Stimulated activated CD4-positive, alpha-beta T cell treated with anti-CD3 and anti-CD28 coated beads, Interleukin-15, amount 100 ng/mL, for 48 hours (primary cell): ENCODE measurements at places on chromosomes 1 and 21.

- DNase-seq, result no peak
These were observed 41.3 kb downstream of the ZBTB18 start for GRCh38 chr1:244092293-244092963.

- DNase-seq, result no peak
These were observed 4.1 kb upstream of the TAGLN2 start for GRCh38 chr1:159929155-159930051.

DNA sequence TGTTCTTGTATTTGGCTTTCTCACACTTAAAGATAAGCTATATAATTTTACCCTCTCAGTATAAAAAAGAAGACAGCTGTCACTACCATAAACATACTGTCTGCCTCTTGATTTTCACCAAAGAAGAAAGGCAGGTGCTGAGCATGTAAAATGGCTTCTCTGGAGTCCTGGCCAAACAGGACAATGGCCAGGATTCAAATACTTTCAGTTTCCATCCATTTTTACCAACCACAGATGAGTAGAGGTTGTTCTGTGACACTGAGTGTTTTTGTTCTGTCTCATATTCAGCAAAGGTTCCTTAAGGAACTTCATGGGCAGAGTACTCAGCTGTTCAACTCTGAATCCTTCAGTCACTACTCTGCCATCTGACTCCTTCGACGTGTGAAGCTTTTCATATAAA lies 29.4 kb upstream of the RAB3GAP2 start:
- DNase-seq, result no peak

- no peak for DNase-seq
These were observed 4.4 kb downstream of the ACBD3 start for GRCh38 chr1:226181996-226182714.

- no peak for DNase-seq
These were observed 355.9 kb downstream of the PTPRU start for GRCh38 chr1:29592261-29592615.

DNA sequence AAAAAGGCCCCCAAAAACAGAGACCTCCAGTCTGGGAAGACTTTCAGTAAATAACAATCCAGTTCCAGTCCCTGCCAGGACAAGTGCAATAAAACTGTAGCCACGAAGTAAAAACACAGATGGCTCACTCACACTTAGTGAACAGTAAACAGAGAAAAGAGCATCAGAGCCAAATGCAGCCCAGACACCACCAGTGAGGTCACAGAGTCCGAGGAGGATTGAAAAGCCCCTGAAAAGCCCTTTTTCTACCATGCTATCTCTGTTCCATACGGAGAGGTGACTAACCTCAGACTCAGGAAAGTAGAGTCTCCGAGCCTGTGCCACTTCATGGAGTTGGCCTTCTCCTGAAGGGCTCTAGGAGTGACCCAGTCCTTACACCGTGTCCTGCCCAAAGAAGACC lies 84.5 kb downstream of the COLGALT2 start:
- no peak for DNase-seq
